Fibroblast of skin of right quadriceps (primary cell): ENCODE measurements at places on chromosomes 6 and 20.
A peak's percentile ranks its signal among the peaks of the same experiment; 100 is the strongest.

- no peak for DNase-seq
Measured at GRCh38 chr20:51514249-51514648, 28.3 kb downstream of the NFATC2 start.

GRCh38 chr20:48405909-48406308, 421.9 kb downstream of the PREX1 start:
- no peak for DNase-seq

DNA sequence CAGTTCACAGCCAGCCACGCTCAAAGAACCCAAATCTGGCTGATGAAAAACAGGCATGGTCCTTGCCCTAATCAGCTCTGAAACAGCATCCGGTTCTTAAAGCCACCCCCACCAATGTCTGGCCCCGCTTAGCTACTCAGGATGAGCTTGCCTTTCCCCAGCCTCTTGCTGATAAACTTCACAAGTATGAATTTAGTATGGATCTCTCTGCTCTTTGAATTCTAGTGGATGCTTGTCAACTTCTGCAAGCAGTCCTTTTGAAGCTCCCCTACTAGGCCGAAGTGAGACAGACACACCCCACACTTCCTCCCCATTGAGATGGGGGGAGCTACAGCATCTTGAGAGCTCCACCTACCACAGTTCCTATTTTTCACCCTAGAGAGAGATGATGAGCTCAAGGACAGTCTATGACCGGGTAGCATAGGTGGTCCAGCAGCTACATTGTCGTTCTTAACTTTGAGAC, 36.7 kb downstream of the EBF4 start:
- DNase-seq, result peak; percentile 22

GRCh38 chr6:140921366-140922226, 1211.1 kb upstream of the GJE1 start:
- peak; percentile 88 for DNase-seq

- no peak for DNase-seq
Measured at GRCh38 chr20:6696001-6696400, 71.5 kb upstream of the BMP2 start.
